Gastroesophageal sphincter (tissue), 4 donors: ENCODE measurements at places on chromosomes 3 and 15. TPM values are rescaled to one million over a fixed set of nuclear protein-coding genes. Genes with fewer than 3 reads are reported as not detected.

The NR1I2 gene
- total RNA-seq = not detected

The ADAMTSL3 gene
- 24.6 TPM for total RNA-seq

DNA sequence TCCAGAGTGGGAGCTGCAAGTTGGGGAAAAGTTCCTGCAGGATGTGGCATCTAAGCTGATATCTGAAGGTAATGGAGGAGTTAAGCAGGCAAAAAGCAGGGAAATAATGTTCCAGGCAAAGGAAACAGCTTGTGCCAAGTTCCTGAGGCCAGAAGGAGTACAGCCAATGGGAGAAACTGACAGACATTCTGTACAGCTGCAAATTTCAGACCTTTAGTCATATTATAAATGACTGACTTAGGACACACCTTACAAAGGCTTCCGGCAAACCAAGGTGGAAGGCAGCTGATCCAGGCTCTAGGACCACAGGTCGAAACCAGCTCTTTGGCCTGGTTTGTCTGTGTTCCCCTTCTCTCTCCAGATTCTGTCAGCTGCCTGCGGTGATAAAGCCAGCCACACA, 9.3 kb downstream of the WWTR1 start:
- ATAC-seq = peak; percentile 66

The NRG4 gene
- not detected for total RNA-seq

GRCh38 chr15:48550822-48551525, 94.5 kb downstream of the FBN1 start:
- ATAC-seq = no peak

GRCh38 chr3:58840949-58841348, 174.4 kb upstream of the FAM3D start:
- ATAC-seq = no peak

- no peak for ATAC-seq
Observed at GRCh38 chr15:78461171-78461888, 23.3 kb downstream of the IREB2 start.

GRCh38 chr15:101694261-101694660, 30.0 kb downstream of the TARS3 start:
- no peak for ATAC-seq

DNA sequence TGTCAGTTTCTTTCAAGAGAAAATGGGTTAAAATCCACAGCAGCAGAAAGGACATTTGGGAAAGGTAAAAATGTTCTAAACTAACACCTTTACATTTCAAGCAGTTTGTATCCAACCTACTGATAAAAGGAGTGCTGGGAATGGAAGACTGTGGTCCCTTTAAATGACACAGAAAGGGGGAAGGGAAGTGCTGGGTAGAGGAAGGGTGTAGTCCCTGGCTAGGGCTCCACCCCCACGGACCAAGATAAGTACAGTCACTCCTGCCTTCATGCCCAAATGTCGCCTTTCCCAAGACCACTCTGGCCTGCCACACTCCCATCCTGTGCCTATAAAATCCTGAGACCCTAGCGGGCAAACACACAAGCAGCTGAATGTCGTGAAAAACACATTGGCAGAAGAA, 350.9 kb upstream of the POU1F1 start:
- ATAC-seq = no peak

GRCh38 chr3:121574449-121574848, 6.7 kb downstream of the ARGFX start:
- no peak for ATAC-seq

The SNX33 gene
- 32.8 TPM for total RNA-seq

- ATAC-seq = no peak
Observed at GRCh38 chr3:50289130-50289529, 3.1 kb downstream of the IFRD2 start.

DNA sequence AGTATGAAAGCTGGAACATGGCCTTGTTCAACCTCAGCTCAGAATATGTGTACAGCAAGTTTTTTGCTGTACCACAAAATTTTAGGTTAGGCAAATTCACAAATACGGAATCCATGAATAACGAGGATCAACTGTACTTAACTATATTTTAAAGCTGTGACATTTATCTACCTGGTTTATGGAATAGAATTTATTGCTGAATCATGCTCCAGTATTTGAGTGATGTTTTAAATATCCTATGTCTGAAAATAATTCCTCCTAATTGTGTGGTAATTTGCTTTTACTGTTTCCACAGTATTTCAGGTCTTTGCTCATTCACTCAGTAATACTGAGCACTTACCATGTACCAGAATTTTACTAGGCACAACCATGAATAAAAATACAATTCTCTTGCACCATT, 29.5 kb downstream of the SEC62 start:
- ATAC-seq = no peak

DNA sequence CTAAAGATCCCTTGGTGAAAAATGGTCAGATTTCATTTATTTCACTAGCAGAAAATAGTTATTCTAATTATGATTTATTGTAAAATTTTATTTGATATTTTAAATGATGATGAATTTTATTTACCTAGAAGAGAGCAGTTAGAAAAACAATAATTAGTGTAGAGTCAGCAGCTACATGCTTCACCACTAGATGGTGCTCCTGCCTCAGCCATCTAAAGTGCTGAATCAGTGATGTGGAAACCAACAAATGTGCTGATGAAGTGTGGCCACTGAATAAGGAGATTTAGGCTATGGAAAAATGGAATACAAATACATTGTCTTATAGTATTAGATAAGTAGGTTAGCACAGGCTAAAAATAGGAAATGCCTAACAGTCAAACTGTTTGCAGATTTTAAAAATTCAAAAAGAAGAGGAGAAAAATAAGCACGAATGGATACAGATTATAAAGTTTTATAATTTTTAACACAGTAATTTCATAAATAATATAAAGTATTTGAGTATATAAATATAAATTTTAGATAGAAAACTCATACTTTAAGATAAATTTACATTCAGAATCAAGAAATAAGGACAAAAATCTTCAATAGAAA, 109.8 kb downstream of the PPP2R3A start:
- ATAC-seq = peak; percentile 59

GRCh38 chr3:9201266-9201665, 48.2 kb downstream of the SRGAP3 start:
- ATAC-seq = no peak

The TUSC7 gene
- not detected for total RNA-seq

- ATAC-seq = no peak
Observed at GRCh38 chr15:40320931-40321371, 2.5 kb upstream of the INAFM2 start.

The LINGO1 gene
- 0.87 TPM for total RNA-seq

- ATAC-seq = no peak
Observed at GRCh38 chr15:93214106-93214505, 125.1 kb upstream of the RGMA start.

The C2CD4A gene
- 0.40 TPM for total RNA-seq

The RGMA gene
- 125 TPM for total RNA-seq

The AHSG gene
- not detected for total RNA-seq

GRCh38 chr15:66386204-66387123, at the start of gene MAP2K1:
TSS of gene MAP2K1 (plus strand) at chr15:66386912. CDS start at chr15:66387348, 436 bp downstream.
- ATAC-seq = peak; percentile 98

DNA sequence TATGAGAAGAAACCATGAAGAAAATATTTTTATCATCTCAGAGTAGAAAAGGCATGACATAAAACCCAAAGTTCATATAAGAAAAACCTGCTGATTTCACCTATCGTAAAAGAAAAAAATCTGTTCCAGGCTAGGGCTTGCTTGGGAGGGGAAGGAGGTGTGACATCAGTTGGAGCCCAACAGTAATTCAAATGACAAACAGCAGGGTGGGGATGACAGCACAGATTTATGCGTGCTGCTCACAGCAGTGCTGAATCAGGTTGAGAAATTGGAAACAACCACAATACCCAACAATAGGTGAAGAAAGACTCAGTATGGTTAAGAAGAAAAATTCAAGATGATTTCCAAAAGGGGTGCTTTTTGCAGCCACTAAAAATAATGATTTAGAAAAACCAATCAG, 172.4 kb downstream of the PDE8A start:
- ATAC-seq = no peak

DNA sequence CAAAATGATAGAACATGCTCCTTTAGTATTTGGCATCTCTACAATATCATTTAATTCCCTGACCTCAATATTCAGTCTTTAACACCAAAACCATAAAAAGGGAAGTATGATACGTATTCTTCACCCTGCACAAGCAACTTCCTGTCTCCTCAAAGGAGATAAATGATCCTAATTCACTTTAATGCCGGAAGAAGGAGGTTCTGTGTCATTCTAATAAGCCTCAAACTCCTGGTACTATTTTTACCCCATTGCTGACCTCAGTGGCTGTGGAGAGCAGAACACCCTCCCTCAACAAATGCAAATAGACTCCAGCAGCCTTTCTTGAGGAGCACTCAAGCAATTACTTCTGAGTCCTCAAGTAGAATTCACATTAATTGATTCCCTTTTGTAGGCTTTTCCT, 173.3 kb downstream of the TMEM108 start:
- no peak for ATAC-seq

The PLA2G4B gene
- 3.9 TPM for total RNA-seq

The NSUN3 gene
- 5.7 TPM for total RNA-seq

The LINS1 gene
- total RNA-seq = 13.9 TPM

The ERICH6 gene
- not detected for total RNA-seq

The CHP1 gene
- total RNA-seq = 102 TPM

DNA sequence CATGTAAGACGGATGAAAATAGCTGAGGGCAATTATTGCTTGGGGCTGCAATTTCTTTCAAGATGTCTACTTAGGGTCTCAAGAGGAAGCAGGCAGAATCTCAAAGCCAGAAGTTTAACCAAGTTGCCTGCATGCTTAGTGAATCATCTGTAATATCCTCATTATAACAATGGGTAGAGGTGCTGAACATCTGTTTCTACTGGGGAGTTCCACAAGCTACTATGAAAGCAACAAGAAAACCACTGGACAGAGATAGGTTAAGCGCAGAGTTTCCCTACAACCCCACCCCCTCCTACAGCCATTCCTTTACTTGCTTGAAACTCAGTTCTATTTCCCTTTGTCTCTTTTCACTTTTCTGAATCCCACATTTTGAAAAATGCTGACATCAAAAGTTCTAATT, 759.4 kb upstream of the GBE1 start:
- no peak for ATAC-seq

The TLR9 gene
- not detected for total RNA-seq

GRCh38 chr3:104291878-104292277, 1074.8 kb upstream of the ALCAM start:
- ATAC-seq = no peak

The STOML1 gene
- 21.7 TPM for total RNA-seq

DNA sequence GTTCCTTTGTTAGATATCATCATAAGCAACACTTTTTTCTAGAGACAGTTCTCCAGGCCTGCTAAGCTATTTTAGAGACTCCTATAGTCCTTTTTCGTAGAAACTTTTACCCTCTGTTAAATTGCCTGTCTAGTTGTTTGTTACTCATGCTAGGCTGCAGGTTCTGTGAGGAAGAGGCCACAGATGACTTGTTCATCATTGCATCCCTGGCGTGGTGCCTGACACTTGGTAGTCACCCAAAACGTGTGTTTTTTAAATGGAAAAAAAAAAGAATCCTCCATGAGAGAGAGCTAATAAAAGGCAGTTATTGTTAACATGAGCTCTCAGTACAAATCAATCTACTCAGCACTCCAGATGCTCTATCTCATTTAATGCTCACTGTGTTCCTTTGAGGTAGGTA, 35.1 kb downstream of the CCDC54 start:
- no peak for ATAC-seq

DNA sequence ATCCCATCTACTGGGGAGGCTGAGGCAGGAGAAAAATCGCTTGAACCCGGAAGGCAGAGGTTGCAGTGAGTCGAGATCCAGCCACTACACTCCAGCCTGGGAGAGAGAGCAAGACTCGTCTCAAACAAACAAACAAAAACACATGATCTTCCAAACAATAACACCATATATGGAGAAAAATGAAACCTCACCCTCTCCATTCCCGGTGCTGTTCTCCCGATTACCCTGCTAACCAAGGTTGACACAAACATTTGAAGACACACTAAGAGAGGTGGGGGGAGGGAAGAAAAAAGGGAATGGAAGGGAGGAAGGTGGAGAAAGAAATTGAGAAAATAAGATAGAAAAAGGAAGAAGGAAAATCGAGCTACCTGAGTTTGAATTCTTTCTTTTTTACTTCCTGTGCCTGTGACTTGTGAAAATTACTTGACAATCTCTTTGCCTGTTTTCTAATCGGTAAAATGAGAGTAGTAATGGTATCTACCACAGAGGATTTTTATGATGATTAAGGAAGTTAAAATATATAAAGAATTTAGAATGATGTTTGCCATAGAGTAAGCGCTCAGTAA, 1.1 kb upstream of the PLSCR2 start:
- no peak for ATAC-seq

- no peak for ATAC-seq
Observed at GRCh38 chr3:105845488-105845887, 23.3 kb downstream of the CBLB start.

GRCh38 chr3:135760581-135760980, 204.9 kb upstream of the PPP2R3A start:
- no peak for ATAC-seq
